Activated CD4-positive, alpha-beta T cell treated with anti-CD3 and anti-CD28 coated beads, Interleukin-2, amount 50 U/mL, for 24 hours (primary cell): ENCODE measurements at places on chromosomes 6 and 20.

DNA sequence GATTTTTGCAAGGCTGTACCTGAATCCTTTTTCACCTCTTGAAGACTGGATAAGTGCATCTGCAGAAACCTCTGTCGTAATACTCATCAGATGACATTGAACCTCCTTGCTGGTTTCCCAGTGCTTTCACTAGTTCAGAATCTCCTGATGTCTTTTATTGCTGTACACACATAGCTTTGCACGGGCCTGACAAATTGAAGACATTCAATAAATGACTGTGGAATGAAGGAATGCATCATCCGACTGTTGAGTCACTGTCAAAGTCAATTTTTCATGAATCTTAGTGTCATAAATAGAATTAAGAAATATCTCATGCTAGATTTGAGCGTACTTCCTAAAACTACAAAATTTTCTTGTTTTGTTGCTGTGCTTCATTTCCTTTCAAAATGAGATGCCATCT lies 598.2 kb upstream of the MAP3K7 start:
- no peak for DNase-seq

DNA sequence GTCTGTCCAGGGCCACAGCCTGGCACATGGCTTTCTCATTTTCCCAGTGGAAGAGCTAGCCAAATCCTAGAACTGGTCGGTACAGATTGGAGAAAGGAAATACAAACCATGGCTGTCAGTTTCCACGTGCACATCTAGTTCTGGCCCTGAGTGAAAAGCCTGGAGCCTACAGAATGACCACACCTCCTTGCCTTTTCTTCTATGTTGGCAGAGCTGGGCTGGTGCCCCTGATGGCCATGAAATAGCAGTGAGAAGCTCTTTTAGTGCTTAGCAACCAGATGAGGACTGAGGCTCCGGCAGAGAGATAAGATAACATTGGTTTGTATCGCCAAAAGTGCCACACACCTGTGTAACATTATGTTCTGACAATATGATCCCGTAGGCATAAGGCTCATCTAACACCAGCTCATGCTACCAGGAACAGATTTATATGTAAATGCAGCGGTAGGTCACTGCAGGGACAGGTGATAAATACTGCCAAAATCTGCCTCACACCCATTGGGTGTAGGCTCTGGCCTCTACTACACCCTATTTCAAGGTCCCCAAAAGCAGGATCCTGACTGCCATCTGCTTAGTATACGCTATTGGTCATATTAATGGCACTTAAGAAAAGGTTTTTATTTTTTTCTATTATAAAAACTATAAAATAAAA lies 39.9 kb upstream of the TBC1D7 start:
- no peak for DNase-seq

DNA sequence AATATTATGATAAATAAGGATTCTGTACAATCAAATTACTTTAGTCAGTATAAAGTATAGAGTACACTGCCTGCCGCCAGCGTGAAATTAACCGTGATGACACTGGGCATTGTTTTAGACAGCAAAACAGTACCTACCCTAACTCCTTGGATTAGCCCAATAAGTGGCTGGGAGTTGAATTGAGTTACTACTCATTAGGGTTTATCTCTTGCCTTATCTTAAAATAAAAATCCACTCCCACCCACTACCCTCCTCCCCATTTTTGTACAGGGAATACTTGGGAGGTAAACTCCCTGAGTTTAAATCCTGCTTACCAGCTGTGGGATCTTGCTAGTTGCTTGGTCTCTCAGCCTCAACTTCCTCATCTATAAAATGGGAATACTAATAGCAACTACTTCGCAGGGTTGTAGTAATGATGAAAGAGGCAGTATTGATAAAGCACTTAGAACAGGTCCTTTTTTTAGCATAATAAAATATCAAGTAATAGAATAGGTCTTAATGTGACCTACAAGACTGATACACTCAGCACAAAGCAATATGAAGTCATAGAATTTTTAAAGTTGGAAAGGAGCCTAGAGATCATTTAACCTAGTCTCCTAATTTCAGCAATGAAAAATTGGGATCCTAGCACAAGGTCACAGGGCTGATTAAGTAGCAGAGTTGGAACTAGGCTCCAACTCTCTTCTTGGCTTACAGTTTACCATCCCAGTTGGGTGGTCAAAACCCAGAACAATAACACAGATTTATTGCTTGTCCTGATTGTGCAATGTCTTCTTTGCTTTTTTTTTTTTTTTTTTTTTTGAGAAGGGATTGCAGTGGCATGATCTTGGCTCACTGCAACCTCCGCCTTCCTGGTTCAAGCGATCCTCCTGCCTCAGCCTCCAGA lies 23.8 kb downstream of the PHACTR2 start:
- DNase-seq: no peak

GRCh38 chr20:3813848-3814581 lies 6.3 kb upstream of the AP5S1 start:
- DNase-seq: no peak

GRCh38 chr6:19309661-19310060 lies 527.5 kb upstream of the ID4 start:
- DNase-seq: no peak

DNA sequence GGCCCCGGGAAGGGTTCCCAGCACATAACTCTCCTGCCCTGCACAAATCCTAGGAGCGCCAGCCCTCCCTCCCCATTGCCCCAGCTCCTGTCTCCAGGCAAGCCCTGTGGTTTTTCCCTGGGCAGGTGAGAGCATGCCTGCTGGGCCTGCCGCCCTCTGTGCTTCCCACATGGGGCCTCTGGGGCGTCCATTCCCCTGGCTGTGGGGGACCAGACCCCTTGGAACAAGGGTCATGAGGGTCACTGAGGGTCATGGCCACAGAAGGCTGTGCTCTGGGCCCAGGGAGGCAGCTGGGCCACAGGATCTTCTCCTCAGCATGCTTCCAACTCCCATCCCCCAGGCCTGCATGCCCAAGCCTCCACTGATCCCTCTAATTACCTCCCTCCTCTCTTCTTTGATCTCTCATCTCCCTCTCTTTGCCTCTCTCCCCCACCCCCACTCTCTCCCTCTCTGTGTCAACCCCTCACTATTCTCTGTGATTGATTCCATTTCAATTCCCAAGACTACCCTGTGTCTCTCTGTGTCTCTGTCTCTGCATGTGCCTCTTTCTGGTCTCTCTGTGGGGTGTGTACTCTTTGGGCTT lies 6.1 kb downstream of the MDFI start:
- DNase-seq: no peak

- DNase-seq: no peak
Observed at GRCh38 chr6:49050584-49050983, 412.5 kb downstream of the MMUT start.

DNA sequence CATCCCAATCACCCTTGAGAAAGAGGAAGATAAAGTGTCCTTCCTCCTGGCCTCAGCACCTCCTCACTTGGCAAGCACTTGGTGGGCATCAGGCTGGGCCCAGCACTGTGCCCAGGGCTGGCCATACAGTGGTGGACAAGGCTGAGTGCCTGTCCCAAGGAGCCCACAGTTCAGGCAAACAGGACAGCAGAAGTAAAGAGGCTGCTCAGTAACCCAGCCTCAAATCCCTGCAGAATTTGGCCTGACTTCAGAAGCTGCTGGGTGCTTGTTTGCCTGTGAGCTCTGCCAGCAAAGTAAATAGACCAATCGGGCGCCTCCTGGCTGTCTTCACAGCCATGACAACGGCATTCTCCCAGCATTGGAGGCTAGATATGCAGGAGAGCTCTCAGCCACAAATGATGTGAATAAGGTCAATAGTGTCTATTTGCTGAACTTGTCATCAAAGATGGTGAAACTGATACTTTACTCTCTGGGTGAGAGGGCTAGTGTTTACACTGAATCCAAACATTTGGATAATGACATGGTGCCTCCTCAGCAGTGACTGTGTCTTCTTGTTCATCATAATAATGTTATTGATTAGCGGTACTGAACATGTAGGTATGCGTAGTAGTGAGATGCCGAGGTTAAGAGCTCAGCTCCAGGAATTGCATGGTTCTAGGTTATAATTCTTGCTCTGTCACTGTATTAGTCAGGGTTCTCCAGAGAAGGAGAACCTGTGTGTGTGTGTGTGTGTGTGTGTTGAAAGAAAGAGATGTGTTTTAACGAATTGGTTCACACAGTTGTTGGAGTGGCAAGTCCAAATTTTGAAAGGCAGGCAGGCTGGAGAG lies 36.9 kb upstream of the FANCE start:
- no peak for DNase-seq
